ENCODE measurements at places on chromosomes 5 and 9.

- DNase-seq = no peak
These were observed 144.7 kb downstream of the COL23A1 start for GRCh38 chr5:178445534-178445933.

DNA sequence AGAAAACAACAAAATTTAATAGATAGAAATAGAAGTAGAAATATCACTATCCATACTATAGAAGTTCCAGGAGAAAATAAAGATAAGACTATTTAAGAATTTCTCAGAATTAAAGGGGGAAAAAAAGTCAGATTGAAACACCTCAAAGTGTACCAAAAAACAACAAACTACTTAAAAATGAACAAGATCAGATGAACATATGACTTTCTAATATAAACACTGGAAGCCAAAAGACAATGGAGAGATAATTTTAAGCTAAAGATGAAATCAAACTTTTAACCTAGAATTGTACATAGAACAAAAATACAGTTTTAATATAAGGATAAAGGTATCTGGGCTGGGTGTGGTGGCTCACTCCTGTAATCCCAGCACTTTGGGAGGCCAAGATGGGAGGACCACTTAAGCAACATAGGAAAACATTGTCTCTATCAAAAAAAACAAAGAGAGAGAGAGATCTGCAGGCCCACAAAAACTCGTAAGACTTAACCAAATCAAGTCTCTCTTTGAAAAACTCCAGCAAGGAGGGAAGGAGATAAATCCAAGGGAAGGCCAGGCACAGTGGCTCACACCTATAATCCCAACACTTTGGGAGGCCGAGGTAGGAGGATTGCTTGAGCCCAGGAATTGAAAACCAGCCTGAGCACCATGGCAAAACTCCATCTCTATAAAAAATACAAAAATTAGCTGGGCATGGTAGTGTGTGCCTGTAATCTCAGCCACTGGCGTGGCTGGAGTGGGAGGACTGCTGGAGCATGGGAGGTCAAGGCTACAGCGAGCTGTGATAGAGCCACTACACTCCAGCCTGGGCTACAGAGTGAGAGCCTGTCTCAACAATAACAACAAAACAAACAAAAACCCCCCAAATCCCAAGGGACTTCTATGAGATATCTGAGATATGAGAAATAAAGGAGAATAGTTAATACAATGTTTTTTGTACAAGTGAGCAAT is 32.4 kb downstream of the ABHD17B start:
- no peak for DNase-seq

DNA sequence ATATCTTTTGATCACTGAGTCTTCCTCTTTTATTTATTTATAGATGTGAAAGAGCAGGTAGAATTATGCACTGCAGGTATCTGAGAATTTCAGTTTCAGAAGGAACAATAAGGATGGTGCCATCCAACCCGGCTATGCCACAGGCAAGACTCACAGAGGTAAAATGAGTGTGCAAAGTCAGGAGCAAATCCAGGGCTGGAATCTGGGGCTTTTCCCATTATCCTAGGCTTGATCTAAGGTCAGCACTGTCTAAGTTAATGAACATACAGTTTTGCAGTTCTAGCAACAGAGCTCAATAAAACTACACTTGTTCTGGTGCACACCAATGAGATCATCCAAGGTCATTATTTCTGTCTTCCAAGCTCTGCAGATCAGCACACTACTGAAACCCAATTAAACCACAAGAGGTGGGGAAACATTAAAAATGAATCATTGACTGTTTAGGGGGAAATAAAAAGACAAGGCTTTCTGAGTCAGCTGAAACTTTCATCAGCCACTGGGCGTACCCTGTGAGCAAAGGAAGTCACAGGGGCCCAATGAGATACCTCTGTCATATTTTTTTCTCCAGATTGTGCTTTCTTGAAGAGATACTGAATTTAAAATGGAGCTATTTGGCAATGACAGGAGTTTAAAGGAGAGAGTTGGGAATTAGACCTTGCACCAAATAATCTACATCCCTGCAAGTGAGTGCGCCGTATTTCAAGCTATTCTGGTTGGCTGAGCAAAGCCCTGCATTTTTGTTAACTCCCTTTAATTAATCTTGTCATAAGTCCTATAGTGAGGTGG is 662.2 kb upstream of the ZNF608 start:
- peak; percentile 93 for DNase-seq

GRCh38 chr9:5459289-5459829 is 9.0 kb downstream of the CD274 start:
- DNase-seq = peak; percentile 58

- DNase-seq = peak; percentile 31
These were observed 18.0 kb downstream of the PRUNE2 start for GRCh38 chr9:76887951-76888350.

GRCh38 chr9:106862110-106862820 is 701 bp upstream of the ZNF462 start:
- DNase-seq = peak; percentile 47
